ENCODE measurements at places on chromosomes 16 and 17.
A peak's percentile ranks its signal among the peaks of the same experiment; 100 is the strongest.

- no peak for DNase-seq
Measured at GRCh38 chr17:17947966-17948365, 24.2 kb downstream of the TOM1L2 start.

DNA sequence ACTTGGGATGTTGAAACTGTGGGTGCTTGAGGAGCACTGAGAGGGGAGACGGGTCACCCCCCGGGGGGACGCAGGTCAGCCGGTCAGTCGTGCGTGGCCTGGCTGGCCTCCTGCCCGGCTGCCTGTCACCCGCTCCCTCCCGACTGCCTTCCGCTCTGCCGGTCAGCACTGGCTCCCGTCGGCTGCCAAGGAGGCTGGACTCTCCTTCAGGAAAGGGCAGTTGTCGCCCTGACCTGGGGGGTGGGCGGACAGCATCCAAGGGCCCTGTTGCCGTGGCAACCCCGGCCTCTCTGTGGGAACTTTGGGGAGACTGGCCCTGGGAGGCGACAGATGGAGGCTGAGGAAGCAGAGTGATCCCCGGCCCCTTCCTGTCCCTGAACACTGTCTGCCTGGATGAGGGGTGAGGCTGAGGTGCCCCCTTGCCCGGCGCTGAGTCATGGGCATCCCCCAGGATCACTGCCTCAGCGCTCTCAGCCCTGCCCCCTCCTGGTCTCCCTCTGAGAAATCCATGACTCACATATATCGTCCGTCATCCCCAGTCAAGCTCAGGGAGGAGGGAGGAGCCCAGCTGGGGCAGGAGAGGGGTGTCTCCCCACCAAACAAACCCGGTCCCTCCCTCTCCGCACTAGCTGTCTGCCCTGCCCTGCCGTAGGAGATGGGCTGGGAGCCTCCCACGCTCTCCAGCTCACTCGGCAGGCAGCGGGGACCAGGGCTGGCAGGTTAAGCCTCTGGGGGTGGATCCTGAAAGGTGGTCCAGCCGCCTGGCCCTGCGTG, at the start of gene ADGRG1:
ADGRG1 (plus strand) TSS at position 623 of the 774 bp plus-strand sequence. CDS start 21,658 bp downstream, outside the sequence.
- peak; percentile 40 for DNase-seq

GRCh38 chr16:2022723-2023091, 3.1 kb downstream of the NPW start:
- DNase-seq, result no peak

DNA sequence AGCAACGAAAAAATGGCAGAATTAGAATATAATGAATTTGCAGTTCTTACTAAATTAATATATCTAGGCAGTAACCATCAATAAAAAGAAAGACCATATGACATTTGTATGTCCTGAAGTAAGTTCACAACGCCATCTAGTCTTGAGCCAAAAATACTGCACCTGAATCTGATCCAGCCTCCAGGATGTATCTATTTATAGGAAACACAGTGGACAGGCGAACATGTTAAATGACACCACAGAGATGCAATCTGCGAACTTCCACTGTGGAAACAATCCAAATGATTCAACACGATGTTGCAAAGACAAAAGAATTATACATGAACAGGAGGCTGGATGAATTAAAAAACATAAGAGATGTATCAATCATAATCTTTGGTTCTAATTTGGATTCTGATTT, 197.6 kb downstream of the CDH13 start:
- no peak for DNase-seq

DNA sequence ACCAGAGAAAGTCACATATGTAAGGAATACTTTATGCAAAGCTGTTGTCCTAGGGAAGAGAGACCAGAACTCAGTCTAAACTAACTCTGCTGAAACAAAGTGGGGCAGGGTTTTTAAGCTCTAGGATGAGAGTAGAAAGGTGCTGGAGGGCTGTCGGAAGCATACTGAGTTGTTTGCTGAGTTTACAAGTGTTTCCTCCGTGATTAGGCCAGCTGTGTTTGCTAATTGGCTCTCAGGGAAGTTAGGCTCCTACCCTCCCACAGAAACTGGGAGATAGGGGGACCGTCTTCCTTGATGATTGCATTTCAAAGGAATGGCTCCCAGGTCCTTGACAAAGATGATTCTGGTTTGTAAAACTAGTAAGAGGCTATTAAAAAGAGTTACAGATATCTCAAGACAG, 24.4 kb upstream of the CRYM start:
- no peak for DNase-seq

- no peak for DNase-seq
Measured at GRCh38 chr16:84115919-84116719, 623 bp downstream of the MBTPS1 start.

- no peak for DNase-seq
Measured at GRCh38 chr16:79390481-79391051, 210.0 kb downstream of the MAF start.

DNA sequence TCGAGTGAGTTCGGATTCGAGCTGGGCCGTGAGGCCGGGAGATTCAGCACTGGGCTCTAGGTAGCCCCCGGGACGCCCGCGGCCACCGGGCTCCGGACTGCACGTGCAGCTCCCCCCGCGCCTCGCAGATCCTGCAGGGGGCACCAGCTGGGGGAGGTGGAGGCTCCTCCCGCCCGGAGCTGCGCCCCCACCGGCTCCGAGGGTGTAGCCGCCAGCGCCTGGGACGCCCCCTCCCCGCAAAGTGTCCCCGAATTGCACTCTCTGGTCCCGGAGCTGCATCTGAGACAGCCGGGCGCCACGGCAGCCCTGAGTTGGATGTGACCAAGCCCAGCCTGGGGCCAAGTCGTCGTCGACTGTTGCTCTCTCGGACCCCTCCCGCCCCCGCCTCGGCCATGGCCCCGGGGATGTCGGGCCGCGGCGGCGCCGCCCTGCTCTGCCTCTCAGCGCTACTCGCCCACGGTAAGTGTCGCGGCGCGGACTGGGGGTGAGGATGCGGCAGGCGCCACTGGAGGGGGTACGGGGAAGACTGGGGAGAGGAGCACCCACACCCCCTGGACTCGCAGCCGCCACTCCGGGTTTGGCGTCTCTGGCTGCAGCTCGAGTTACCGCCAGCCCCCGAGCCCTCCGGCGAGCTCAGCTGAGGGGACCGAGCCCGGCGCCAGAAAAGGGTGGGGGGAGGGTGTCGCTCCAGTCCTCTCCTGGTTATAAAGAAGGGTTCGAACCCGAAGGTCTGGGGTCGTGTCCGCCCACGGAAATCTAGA, 1.5 kb downstream of the TMEM132E start:
- no peak for DNase-seq

DNA sequence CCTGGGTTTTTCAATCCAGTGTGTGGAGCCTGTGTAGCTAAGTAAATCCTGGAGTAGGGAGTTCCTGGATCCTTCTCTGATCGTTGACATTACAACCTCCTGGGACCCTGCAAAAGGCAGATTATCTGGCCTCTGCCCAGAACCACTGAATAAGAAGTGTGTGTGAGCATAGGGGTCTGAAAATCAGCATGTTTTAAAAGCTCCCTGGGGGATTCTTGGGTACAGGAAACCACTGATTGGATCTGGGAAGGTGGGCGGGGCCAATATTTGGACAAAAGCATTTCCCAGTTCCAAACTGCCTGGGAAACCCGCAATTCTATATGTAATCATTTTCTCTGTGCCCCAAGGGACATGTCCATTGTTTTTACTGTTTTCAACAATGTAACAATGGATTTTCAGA, 27.2 kb upstream of the BEAN1 start:
- no peak for DNase-seq

- no peak for DNase-seq
Measured at GRCh38 chr17:63760771-63761539, 12.4 kb downstream of the CCDC47 start.

DNA sequence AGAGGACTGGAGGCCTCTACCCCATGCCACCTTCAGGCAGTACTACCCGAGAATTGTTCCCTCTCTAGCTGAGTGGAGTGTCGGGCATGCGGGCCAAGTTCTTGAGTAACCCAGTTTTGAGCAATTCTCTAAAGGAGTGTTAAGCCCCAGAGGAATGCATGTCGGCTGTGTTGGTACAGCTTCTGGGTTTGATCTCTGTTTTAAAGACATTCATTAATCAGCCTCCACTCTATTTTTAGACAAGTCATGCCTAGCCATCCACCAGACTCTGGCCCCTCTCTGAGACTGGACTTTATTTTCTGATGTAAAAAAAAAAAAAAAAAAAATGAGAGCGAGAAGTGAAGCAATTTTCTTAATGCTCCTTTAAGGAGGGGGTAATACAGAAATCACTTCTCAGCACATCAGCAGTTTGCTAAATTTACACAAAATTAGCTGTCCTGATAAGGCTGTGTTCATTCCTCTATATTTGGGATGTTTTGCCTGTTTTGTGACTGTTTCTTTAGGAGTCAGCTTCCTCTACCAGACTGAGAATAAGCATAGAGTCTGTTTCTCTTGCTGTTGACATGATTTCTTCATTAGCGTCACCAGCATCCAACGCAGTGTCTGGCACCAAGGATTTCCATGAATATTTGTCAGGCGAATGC, 88.7 kb downstream of the AXIN2 start:
- DNase-seq, result no peak

DNA sequence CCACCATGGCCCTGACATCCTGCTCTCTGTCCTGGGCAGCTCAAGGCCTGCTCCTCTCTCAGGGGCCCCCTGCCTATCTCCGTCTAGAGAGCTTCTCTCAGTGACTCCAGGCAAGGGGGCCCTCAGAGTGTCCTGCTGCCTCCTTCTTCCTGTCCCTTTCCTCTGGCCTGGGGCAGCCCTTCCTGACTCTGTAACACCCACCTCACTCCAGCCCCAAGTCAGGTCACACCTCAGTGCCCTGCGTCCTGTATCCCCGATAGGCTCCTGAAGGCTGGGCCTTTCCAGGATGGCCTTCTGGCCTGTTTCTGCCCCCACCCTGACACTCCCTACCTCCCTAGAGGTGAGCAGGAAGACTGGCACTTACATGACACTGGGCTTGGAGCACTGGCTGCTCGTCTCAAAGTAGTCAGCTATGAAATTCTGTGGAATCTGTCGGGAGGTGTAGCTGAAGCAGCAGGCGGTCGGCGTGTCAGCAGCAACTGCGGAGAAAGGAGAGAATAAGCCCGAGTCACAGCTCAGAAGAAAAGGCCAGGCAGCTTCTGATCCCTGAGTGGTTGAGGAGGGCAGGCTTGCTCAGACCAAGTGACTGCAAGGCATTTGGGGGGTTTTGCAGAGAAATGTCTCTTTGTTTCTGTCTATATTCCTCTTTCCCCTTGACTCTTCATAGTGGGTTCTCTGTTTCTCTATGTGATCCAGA, 976 bp downstream of the CCL3L1 start:
- no peak for DNase-seq

DNA sequence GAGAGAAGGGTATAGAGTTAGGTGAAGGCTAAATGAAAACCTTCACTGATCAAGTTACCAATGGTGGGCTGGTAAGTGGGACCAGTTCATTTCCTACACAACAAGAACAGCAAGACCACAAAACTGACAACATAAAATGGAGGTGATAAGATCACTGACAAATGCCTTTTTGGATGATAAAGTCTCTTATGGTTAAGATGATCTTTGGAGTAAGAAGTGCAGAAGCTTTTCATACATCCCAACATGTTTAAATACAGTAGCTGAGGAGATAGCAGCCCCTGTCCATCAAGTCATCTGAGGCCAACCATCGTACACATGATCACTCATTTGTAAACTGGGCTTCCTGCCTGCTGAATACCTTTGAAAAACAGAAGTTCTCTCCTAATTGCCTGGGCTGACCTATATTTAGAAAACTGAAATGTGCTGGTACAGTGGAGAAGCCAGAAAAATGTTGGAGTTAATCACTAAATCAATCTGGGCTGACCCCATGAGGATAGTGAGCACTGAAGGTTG, 259.0 kb upstream of the ZFHX3 start:
- no peak for DNase-seq

GRCh38 chr16:75494661-75495075, 573 bp downstream of the CHST6 start:
- DNase-seq, result no peak

DNA sequence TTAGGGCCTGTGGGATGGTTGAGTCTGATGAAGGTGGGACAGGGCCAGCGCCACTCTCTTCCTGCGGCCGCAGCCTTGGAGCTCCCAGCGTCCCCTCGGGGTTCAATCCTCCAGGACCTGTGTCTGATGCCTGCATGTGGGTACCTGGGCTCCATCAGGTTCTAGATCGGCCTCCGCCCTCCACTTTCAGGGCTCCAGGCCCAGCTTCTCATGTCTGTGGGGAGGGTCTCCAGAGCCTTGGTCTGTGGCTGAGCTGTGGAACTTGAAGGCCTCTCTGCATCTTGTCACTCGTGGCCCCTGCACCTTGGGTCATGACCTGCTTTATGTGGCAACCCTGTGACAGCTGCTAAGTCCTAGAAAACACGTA, 89.8 kb upstream of the ZNF750 start:
- no peak for DNase-seq

DNA sequence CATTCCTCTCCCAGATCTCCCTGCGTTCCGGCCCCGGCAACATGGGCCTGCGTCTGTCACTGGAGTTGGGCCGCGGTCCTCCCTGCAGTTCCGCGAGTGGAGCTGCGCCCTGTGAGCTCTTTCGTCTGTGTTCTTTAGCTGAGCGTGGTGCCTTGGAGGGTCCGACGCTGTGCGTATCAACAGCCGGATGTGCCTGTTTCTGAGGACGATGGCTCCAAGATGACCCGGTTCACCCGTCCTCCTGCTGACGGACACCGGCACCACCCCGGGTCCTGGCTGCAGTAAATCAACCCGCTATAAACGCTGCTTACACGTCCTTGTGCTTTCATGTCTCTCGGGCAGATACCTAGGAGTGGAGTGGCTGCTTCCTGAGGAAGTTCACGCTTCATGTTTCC, 44.8 kb upstream of the GNG13 start:
- no peak for DNase-seq

Data from stimulated activated CD8-positive, alpha-beta memory T cell treated with anti-CD3 and anti-CD28 coated beads, Interleukin-12 subunit alpha, Interleukin-12 subunit beta, amount 100 ng/mL, for 4 hours (primary cell).